Coronary artery (tissue), 2 donors: ENCODE measurements at places on chromosomes 6 and 20.

- no peak for DNase-seq
These were observed 716 bp downstream of the SHPRH start for GRCh38 chr6:145963216-145964068.

DNA sequence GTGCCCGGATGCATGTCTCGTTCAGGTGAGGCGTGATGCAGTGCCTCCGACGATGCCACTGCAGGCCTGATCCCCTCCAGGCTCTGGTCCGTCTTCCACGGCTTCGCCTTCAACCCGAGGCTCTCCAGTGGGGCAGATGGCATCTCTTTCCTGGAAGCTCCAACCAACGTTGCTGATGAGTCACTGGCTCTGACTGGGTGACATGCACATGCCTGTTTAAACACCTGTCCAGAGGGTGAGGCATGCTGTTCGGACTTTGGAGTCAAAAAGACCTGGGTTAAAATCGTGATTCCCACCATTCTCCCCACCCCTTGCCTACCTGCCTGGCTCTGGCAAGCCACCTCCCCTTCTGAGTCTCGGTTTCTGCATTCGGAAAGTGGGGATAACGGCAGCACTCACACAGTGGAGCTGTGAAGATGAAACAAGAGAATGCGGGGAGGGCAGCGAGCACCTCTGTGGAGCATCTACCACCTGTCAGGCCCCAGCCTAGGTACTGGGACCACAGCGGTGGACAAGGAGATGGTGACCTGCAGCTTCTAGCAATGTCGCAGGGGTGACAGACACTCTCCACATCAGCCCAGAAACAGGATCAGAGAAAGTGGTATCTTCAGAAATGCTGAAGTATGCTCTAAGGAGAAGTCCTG lies 8.5 kb upstream of the EDN3 start:
- no peak for DNase-seq

DNA sequence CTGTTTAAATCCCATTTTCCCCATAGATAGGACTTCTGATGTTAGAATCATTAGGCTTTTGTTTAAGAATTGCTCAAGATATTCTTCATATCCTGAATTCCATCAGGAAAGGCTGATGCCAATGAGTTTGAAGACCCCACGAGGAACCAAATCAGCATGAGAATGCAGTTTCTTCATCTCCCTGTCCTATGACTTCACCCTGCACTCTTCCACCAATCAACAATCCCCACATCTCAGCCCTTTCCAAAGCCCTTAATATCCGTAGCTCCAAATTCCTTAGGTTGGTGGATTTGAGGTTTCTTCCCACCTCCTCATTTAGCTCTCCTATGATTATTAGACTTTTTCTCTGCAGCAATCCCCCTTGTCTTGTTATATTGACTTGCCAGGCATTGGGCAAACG lies 88.3 kb upstream of the PRND start:
- no peak for DNase-seq

DNA sequence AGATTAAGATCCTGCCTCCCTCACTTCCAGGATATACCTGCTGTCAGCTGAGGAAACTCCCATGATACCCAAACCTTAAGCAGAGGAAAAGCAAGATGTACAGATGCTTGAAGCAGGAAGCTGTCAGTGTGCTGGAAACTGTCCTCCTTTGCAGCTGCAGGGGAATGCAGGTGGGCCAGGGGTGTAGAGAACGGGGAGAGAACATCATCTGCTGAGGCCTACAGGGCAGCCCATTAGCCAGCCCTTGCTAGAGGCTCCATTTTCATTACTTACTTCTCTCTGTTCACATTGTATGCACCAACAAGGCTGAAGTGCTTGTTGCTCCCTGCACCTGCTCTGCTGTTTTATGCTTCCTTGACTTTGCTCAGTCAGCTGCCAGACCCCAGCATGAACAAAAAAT lies 119.1 kb downstream of the PRND start:
- DNase-seq, result no peak

GRCh38 chr6:105611606-105612005 lies 208.7 kb upstream of the PREP start:
- DNase-seq, result no peak

DNA sequence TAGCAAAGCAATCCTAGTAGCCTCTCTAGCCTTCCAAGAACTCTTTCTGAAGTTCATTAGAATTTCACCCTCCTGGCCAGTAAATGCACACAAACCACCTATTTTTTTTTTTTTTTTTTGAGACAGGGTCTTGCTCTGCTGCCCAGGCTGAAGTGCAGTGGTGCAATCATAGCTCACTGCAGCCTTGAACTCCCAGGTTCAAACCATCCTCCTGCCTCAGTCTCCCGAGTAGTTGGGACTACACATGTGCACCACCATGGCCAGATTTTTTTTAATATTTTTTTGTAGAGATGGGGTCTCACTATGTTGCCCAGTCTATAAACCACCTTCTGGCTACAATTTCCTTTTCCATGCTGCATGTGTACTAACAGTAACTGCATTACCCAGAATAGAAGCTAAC lies 301.3 kb downstream of the ZNF217 start:
- DNase-seq, result no peak

- no peak for DNase-seq
These were observed 231.4 kb downstream of the CD109 start for GRCh38 chr6:73927421-73927820.

DNA sequence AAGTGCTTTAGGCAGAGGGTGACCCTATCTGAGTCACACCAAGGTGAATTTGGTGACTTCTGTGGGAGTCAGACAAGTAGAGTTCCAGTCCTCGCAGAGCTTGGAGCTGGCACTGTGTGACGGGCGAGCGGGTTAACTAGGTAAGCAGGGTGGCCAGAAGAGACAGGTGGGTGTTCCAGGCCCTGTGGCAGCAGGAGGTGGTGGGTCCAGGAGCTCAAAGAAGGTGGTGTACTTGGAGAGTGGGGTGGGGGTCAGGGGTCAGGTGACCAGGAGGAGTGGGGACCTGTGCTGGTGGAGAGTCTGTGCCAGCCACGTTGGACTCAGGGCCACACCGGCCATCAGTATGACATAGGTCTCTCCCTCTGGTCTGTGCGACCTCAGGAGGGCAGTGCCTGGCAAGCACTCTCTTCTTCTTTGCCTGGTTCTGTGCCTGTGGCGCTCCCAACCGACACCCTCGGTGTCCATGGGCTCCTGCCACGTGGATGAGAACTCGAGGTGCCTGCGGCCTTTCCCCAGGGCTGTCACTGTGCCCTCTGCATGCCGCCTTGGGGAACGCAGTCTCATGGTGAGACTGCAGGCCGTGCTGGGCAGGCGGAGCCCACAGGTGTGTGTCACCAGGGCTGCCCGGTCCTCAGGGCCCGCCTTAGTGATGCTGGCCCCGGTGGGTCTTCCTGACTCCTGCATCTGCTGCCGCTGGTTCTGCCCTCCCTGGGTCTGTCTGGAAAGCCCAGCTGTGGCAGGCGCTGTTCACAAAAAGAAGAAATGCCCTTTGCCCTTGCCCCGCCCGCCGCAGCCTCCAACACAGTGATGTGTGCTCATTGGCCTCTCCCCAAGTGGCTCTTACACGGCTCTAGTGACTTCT lies 1.6 kb downstream of the MRGBP start:
- DNase-seq, result no peak

DNA sequence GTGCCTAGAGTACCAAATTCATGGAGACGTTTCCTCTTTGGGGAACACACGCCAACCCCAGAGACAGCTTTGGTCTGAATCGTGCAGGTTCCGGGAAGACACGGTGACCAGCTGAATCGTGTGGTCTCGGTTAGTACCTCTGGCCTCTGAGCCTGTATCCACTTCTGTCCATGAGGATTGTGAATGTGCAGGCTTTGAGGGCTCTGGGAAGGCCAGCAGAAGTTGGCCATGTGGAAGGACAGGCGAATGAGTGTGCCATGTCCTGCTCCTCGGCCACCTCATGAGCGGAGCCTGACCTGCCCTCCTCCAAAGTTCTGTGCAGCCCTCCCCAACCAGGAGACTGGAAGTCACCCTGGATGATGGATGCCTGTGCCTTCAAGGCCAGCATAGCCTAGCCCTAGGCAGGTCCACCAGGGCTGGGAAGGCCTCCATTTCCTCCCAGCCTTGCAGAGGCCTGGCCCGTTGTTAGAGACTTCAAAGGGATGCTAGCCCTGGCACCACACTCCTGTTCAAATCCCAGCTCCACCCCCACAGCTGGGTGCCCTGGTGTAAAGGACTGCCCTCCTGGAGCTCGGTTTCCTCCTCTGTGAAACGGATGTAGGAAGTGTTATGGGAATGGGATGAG lies 1.7 kb upstream of the TMEM74B start:
- DNase-seq, result no peak

DNA sequence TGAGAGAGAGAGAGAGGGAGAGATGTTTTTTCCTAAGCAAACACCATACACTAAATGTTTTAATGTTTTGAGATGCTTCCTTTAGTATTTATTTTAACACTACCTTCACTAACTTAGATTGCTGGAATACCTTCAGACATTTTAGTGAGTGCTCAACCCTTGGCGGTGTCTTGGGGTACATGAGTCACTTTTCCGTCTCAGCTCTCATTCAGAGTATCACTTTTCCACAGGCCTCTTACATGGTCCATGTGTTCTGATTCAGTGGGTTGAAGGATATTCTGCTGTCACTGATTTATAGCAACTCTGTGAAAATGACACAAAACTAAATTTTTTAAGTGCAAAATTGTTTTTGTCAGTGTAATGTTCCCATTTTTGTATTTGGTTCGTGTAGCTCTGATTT lies 217.9 kb downstream of the CLVS2 start:
- DNase-seq, result no peak

GRCh38 chr20:13661070-13661685 lies 22.4 kb upstream of the TASP1 start:
- no peak for DNase-seq

GRCh38 chr6:140130074-140130473 lies 755.6 kb upstream of the CITED2 start:
- no peak for DNase-seq

DNA sequence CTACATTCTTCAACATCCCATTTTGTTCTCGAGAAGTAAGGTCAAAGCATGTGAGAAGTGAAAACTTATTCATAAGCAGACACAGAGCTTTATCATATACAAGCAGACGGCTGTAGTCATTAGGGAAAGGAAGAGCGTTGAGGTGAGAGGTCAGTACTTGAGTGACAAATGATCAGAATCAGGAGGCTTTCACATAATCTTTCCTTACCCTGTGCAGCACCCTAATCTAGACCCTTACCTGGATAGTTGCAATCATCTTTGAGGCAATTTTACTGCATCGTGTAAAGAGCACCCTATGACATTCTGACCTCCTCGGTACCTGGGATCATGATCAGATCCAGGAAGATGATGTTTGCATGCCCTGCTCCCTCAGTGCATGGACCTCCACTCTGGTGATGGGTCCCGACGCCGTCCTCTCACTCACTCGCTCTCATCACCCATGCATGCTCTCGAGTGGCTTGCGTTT lies 62.7 kb downstream of the RNF182 start:
- DNase-seq, result no peak

DNA sequence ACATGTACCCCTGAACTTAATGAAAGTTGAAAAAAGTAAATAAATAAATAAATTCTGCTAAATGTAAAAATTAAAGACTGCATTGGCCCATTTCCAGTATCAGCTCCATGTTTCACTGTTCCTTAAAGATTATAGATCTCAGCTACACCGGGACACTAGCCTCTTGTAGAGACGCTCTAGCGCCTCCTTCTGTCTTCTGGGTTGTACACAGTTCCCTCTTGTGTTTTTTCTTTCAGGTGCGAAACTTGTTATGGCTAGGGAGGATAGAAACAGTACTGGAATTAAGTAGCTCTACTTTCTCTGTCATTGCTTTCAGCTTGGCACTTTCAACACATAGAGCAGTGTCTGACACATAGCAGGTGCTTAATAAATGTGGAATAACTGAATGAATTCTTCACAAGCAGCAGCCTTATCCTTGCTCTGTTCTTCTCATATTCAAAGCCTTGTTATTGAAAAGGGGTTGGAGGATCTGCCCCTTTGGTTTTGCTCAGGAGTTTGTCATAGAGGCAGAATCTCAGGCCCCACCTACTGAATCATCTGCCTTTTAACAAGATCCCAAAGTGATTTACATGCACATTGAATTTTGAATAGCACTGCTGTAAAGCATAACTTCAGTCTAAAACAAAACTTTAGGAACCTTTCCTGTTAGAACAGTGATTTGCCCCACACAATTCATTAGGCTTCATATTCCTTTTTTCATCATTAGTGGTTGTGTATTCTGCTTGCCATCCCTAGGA lies 92.3 kb downstream of the FIG4 start:
- no peak for DNase-seq

GRCh38 chr20:35506179-35506578 lies 23.3 kb downstream of the C20orf173 start:
- DNase-seq, result no peak

DNA sequence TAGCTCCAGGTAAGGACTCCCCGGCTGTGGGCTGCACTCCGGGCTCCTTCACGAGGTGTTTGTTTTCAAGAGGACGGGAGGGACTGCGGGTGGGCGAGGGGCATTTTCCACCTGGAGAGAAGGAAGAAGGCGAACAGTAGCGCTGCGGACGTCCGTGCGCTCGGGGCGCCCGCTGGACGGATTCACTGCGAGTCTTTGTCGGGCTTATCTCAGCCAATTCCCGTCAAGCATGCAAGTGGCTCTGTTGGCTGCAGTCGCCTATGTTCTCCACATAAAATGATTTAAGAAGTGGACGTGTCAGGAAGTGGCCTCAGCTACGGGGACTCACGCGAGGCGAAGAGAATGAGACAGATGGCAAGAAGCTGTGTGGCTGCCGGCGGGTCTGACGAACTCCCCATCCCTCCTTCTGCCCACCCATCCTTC lies 332 bp downstream of the GRIK2 start:
- DNase-seq, result no peak

GRCh38 chr6:41374618-41375590 lies 39.5 kb downstream of the NCR2 start:
- no peak for DNase-seq

DNA sequence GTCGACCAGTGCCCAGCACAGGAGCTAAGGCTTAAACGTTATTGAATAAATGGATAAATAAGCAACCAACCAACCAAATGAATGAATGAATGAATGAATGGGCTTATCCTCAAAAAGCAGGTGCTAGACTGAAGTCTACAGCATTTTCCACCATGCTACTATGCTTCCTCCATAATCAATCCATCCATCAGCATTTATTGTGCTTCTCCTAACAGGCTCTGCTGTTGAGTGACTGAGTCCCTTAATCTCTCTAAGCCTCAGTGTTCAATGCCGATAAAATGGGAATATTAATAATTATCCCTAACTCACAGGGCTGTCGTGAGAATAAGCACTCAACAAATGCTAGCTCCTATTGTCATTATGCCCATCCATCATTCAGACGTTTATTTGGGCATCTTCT lies 4.6 kb upstream of the NOL4L start:
- no peak for DNase-seq

- no peak for DNase-seq
These were observed 855 bp downstream of the BYSL start for GRCh38 chr6:41922154-41922553.

GRCh38 chr20:39676241-39676640 lies 714.1 kb downstream of the DHX35 start:
- DNase-seq, result no peak

DNA sequence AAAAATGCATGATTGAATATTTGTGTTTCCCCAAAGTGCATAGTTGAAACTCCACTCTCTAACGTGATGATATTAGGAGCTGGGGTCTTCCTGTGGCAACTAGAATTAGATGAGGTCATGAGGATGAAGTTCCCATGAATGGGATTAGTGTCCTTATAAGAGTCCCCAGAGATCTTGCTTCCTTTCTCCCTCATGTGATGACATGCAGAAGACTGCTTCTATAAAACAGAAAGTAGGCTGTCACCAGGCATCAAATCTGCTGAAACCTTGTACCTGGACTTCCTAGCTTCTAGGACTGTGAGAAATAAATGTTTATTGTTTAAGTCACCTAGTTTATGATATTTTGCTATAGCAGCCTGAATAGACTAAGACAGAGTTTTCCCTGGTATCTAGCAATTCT lies 586.5 kb upstream of the EPHA7 start:
- no peak for DNase-seq

GRCh38 chr20:37283530-37284195 lies 5.8 kb upstream of the MANBAL start:
- no peak for DNase-seq
